ENCODE measurements at places on chromosomes 12 and 14.

- DNase-seq: no peak
Measured at GRCh38 chr14:69906201-69906600, 27.0 kb downstream of the SMOC1 start.

- DNase-seq: no peak
Measured at GRCh38 chr14:33259764-33260163, 321.1 kb downstream of the NPAS3 start.

GRCh38 chr12:69579029-69579428 lies 6.2 kb upstream of the CCT2 start:
- no peak for DNase-seq

DNA sequence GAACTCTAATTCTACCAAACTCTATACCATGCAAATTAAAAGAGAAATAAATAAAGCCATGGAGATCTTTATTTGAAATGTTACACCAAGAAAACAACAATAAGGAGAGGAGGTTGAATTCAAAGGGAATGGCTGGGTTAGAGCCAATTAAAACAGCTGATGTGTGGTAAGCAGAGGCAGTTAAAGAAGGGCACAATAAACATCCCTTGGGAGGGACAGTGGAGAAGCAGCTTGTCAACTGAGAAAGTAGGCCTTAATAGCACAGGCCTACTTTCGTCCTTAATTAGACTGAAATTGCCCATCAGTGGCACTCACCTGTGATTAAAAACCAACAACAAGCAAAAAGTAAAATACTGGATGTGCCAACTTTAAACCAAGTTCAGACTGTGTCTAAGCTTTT lies 16.3 kb upstream of the NAV3 start:
- no peak for DNase-seq

GRCh38 chr12:22287101-22287500 lies 47.4 kb downstream of the ST8SIA1 start:
- no peak for DNase-seq

DNA sequence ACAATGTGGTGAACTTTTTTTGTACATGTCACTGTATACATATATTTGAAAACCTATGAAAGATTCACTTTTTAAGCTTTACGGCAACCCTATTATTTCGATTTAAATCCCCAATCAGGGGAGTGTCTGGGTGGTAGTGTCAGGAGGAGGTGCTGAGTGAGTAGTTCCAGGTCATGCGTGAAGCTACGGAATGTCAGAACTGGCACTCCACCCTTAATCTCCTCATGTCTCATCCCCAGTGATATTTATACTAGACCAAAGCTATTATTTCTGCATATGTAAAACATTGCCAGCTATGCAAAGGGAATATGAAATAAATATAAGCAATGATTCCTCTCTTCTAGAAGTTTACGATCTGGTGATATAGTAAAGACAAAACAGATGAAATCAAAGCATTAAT lies 12.3 kb downstream of the NR1H4 start:
- no peak for DNase-seq

DNA sequence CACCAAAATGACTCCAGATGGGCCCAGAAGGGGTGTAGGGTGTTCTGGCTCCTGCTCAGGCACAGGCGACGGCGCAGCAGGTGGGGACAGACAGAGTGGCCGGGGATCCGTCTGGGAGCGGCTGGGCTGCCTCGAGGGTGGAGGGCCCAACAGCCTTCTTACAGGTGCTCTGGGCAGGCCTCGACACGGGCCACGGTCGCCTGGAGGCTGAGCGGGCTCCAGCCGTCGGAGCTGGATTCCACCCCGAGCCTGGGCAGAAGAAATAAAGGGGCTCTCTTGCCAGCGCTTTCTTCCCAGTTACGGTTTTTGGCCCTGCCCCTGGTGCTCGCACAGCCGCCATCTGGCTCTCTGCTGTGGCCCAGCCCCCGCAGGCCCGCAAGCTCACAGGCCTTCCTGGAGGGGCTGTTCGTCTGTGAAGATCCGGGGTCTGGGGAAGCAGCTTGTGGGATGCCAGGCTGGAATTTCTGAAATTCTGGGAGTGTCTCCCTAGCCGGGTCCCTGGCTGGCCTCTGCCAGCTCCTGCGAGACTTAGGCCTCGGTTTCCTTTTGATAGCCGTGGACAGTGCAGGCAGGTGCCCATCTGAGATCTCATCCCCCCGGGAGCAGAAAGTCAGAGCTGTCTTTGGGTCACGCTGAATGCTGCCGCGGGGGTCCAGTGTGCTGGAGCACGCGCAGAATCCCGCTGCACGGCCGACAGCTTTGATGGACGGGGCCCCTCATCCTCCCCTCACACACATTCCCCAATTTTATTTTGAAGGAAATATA lies 122.7 kb downstream of the PAPOLA start:
- no peak for DNase-seq

GRCh38 chr12:127636882-127637281 lies 630.1 kb upstream of the TMEM132C start:
- no peak for DNase-seq

DNA sequence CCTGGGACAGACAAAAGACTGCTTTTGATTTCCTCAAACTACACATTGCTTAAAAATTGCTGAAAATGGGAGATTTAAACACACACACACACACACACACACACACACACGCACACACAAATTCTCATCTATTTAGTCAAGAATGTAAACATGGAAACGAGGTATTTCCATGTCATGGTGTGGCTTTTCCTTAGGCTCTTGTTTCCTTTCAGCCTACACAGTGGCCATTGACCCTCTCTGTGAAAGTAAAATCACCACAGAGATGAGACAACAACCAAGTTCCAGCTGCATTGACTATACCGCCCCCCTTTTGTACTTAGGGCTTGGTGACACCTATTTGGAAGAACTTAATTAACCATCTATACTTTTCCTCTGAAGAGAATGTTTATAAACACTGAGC lies 41.9 kb downstream of the TTC8 start:
- no peak for DNase-seq

- DNase-seq: no peak
Measured at GRCh38 chr12:13146336-13146938, 43.0 kb upstream of the GSG1 start.

GRCh38 chr14:61409782-61410181 lies 88.4 kb downstream of the PRKCH start:
- no peak for DNase-seq

DNA sequence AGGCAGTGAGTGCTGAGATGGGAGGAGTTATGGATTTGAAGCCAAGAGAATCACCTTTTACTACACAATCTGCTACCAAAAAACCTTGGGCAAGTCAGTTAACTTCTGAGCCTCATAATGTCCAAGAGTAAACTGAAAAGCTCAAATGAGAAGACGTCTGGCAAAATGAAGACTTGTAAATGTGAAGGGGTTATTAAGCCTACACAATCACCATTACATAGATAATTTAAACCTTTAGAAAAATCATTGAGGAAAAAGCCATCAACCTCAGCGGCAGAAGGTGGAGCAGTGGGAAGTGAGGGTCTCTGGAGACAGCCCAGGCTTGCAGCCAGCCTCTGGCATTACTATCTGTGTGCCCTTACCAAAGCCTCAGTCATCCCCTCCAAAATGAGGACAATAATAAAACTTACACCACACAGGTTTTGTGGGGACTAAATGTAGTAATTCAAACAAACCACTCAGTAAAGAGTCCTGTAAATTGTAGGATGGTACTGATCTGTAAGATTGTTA lies 50.5 kb upstream of the CCDC175 start:
- no peak for DNase-seq

- peak; percentile 39 for DNase-seq
Measured at GRCh38 chr12:104569346-104570173, 112.8 kb downstream of the CHST11 start.

DNA sequence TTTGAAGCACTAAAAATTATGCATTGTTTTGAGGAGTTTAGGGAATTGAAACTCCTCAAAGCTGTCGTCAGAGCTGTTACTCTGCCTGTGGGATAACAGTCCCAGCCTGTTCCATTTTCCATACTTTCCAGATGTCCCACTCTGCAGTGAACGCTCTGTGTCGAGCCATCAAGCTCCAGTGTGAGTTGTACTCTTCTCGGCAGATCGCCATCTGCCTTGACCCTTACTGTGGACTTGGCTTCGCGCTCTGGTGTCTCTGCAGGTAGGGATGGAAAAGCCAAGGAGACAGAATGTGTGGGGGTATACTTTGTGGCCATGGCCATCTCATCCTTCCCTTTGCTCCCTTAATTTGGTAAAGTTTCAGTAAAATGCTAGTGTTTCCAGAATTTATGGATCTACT lies 35.5 kb upstream of the ATF1 start:
- DNase-seq: no peak

DNA sequence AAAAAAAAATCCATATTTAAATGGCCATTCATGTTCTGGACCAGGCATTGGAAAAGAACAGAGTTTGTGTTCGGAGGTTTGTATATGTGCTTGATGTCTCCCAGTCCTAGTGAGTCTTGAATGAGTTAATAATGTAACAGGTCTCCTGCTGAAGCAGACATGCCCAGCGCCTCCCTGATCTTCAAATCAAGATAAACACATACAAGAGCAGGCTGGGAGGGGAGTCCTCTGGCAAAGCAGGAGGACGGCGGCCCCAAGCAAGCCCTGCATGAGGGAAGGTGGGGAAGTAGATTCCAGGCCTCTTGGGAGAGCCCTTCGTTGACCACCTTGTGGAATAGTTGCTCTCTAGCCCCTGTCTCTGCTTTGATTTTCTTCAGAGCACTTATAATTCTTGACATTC lies 156.3 kb downstream of the ZFP36L1 start:
- DNase-seq: no peak

GRCh38 chr14:69873877-69874780 lies 5.1 kb upstream of the SMOC1 start:
- no peak for DNase-seq

DNA sequence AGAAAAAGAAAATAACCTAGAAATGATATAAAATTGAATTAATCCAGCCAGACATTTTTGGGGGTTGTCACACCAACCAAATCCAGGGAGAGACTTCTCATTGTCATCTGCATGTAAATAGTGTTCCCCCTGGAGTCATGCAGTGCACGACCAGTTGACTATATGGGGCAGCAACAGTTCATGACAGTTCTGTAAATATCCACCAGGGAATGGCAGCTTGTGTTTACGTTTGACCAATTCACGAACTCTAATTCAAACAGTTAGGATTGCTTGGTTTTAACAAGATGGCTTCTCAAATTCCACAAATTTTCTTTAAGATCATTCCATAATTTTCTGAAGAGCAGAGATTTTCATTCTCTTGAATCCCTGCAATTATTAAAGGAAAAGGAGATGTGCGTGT lies 43.4 kb upstream of the DUSP6 start:
- DNase-seq: no peak

GRCh38 chr14:29710015-29710414 lies 217.6 kb downstream of the PRKD1 start:
- DNase-seq: no peak

GRCh38 chr12:90245391-90245790 lies 536.8 kb upstream of the ATP2B1 start:
- no peak for DNase-seq

GRCh38 chr12:92908108-92908507 lies 21.0 kb downstream of the EEA1 start:
- DNase-seq: no peak

GRCh38 chr12:121333747-121334146 lies 18.5 kb downstream of the ANAPC5 start:
- DNase-seq: no peak

DNA sequence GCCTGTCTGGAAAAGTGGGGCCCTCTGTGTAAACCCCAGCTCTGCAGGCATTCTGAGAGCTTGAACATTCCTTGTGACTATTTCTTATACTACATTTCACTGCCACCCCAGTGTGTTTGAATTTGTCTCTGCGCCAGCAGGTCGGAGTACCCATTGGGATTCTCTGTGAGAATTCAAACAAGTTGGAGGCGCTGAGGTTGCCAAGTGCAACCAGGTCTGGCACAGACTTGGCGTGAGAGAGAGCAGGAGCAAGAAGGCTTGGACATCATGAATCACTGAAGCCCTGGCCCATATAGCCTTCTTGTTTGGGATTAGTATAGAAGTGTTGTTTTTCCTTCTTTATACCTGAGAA lies 33.0 kb upstream of the ATP2A2 start:
- no peak for DNase-seq

- DNase-seq: no peak
Measured at GRCh38 chr12:62717643-62718042, 217.3 kb downstream of the PPM1H start.

DNA sequence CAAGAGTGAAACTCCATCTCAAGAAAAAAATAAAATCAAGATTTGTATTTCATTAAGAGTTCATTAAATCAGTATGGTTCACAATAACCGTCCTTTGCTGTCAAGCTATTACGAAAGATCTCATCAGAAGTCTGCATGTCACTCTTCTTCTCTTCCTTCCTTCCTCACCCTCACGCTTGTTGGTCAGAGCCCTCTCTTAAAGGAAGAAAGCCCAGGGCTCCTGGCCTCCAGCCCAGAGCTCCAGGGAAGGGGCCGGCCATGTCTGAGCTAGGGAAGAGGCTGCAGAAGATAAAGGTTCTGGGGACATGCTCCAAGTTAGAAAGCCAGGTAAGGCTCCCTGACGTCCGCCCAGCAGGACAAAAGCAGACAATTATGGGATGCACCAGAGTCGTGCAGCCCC lies 43.1 kb upstream of the DLK1 start:
- no peak for DNase-seq
